Posterior vena cava (tissue), 2 donors: ENCODE measurements at places on chromosomes 4 and X. TPM values are rescaled to one million over a fixed set of nuclear protein-coding genes. Genes with fewer than 3 reads are reported as not detected.

- no peak for DNase-seq
Observed at GRCh38 chr4:123485601-123486000, 89.0 kb downstream of the SPRY1 start.

- DNase-seq: no peak
Observed at GRCh38 chrX:41302370-41302769, 31.6 kb upstream of the DDX3X start.

GRCh38 chrX:43964936-43965335, 8.3 kb downstream of the NDP start:
- no peak for DNase-seq

The ARMCX4 gene
- 17.8 TPM for total RNA-seq
